ENCODE measurements at places on chromosomes 2 and 18.
A peak's percentile ranks its signal among the peaks of the same experiment; 100 is the strongest.

GRCh38 chr2:199850718-199851500 lies at the start of gene FTCDNL1:
Gene FTCDNL1, minus strand, starts transcription at chr2:199851192. Its CDS starts 2,230 bp downstream, at chr2:199848962.
- no peak for DNase-seq

DNA sequence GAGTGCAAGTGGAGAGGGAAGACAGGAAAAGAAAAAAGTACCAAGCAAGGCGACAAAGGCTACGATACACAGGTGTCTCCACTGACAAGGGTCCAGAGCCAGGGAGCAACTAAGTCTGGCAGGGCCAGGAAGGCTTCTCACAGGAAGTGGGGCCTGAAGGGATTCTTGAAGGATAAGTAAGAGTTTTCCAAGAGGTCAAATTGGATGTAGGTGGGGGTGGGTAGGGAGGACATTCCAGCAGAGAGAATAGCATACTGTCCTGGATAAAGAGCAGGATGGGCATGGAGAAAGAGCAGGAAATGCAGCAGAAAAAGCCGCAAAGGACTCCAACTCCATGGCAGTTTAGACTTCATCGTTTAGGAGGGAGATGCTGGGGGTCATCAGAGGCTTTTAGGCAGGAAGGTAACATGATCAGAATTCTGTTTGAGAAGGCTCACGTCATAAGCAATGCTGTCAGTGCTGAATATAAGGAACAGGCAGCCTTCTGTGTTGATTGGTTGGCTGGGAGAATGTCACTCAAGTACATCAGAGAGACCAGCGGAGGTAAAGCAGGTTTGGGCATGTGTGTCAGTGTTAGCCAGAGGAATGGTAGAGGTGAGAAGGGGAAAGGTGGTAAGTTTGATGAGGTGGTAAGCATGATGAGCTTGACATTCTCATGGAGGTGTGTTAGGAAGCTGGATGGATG lies 35.1 kb downstream of the ARHGAP25 start:
- no peak for DNase-seq

DNA sequence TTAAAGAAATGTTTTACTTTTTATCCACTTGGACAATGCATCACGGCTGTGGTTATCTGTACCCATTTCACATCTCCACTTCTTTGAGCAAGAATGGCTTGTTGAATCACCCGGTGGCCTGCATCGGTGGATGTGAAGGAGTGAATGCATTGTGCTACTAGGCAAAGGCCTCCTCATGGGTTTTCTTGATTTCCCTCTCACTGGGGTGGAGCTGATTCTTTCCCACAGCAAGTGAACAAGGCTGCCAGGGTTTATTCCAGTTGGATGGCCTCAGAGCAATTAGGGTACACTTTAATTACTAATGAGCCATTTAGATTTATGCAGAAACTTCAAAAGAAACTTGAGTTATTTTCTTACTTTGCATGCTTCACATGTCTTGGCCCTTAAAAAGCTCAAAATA lies 387.1 kb downstream of the RND3 start:
- no peak for DNase-seq

DNA sequence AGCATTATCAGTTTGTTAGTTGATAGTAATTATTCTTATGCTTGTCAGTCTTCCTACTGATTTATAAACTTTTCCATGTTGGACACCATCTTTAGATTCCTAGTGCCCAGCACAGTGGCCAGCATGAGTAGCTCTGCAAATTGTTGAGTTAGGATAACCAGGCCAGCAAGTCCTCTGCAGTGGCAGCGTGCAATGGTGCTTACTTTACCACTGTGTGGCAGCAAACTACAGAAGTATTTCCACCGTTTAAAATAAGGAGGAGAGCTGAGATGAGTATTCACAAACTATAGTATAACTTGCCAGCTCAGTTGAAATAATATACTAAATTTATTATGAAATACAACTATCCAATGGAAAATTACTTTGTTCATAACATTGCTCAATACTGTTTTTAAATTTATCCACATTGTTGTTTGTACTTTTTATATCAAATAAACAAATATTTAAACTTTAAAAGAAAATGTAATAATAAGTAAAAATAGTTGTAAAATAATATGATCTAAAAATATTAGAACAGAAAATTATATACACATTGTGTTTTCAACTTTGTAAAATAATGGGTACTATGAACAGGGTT lies 9.3 kb upstream of the THADA start:
- DNase-seq, result no peak

DNA sequence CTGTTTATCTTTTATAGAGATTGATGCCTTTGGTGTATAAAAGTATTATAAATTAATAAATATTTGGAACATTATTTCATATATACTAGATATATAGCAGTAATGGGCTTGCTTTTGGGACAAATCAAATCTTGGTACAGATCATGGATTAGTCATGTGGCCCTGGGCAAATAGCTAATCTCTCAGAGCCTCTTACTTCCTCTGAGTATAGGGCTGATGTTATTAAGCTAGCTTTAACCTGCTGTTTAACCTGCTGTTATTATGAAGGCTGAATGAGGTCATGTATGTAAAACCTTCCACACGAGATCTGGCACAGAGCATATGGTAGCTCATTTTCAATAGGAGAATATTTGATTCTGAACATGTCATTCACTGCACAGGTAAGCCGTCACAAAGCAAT lies 5.7 kb downstream of the ITGB6 start:
- DNase-seq, result no peak

DNA sequence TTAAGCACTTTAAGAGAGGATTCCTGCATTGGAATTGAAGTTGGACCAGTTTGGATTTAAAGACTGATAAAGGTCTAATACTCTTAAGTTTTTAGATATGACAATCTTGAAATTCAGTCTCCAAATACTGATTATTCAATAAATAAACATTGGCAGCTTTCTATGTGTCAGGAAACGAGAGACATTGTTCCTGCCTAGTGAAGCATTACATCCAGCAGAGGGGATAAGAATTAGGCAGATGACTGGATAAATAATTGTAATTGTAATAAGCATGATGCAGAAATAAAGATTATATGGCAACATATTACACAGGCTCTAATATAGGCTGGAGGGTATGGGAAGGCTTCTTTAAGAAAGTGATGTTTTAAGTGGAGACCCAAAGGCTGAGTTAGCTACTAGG lies 226.5 kb upstream of the MMADHC start:
- no peak for DNase-seq

DNA sequence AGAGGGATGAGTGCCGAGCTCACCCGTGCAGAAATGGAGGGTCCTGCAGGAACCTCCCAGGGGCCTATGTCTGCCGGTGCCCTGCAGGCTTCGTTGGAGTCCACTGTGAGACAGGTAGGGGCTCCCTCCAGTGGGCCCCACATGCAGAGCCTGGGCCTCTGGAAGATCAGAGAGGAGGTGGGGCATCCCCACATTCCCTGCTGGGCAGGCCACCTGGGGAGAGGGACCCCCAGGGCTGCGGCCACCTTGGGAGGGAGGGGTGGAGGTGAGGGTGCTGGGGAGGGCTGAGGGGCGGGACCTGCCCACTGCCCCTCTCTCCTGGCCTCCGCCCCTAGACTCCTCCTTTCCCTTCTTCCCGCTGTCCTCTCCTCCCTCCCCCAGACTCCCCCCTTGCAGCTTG lies 38.5 kb downstream of the MTERF4 start:
- no peak for DNase-seq

DNA sequence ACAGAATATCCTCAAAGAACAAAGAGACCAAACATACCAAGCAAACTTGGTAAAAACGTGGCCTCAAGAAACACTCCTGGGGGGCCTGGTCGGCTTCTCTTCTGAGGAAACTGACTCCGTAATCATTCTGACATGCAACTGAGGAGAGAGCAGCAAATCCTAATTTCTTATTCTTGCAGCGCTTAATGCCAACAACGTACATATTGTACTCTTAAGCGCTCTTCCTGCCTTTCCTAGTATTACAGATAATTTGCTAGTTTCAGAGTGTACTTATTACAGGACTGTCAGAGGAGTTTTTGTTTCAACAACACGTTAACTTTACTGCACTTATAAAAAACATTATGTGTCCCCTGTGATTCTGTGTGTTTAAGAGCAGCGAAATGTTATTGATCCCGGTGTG lies 64.9 kb downstream of the ZNF521 start:
- DNase-seq, result no peak

GRCh38 chr2:160402501-160402900 lies 91.1 kb downstream of the RBMS1 start:
- DNase-seq, result no peak

DNA sequence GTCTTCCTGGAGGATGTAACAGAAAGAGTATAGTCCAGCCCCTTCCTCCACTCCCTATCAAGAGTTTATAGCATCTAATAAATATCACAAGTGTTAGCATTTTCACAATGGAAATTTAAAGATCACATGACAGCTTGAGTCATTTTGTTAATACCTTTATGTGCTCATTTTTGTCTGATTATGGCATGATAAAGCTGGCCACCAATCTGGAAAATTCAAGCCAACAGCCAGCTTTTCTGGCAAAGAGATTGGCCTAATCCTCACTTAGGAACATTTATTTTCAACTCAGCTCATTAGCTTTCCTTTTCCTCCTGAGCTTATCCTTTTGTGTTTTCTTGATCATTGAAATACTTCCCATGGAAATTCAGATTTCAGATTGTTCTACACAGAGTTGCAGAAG lies 262.9 kb upstream of the RBMS1 start:
- no peak for DNase-seq

DNA sequence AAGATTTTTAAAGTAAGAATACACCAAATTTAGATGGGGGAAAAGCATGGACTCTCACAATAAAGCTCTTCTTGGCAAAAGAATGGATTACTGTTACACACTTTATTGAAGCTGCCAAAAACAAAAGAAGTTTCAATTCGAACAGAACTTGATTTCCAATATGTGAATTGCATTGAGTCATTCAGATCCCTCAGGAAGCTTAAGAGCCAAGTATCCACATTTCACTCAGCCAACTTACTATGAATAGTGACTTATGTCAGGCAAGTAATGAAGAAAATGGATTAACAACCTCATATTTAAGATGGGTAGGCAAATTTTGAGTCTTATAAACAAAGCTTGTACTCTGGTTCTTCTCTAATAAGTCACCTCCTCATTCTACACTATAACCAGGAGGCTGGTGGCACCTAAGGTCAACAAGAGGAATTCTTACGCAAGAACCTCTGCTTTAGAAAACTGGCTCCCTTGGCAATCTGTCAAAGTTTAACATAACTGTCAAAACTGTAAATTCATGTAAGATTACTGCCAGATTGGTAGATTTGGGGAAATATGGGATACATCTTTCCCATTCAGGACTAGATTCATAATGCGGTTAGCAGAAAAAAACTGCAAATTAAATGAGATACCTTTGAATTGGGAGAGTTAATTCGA lies 6.0 kb downstream of the HADHA start:
- DNase-seq, result no peak

GRCh38 chr2:144522176-144522896 lies 2.4 kb upstream of the ZEB2 start:
- DNase-seq, result no peak

GRCh38 chr2:58449286-58450010 lies 208.3 kb upstream of the FANCL start:
- DNase-seq, result no peak

DNA sequence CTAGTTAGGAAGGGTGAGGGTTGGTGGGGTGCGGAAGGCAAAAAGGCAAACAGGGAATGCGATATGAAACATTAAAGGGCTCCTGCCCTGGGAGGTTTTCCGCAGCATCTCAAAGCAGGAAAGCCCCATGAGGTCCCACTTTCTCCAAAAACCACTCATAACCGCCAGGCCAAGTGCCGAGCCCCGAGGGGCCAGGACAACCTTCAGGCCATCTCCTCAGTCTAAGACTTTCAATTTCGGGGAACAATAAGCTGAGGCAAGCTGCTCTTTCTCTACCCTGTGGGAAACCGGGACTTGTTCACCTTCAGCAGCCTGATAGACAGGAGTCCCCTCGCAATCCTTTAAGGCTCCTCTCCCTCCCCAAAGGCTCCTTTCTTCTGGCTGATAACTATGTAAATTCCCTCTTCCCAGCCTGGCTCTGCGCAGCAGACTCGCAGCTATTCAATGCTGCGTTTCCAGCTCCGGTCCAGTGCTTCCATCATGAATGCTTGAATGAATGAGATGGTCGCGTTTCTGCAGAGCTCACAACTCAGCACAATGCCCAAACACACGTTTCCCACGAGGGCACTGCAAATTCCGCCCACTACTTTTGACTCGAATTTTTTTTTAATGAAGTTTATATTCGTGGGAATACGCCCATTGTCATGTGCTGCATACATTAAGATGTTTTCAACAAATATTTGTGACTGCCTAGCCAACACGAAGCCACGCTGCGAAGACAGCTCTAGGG lies 1.4 kb downstream of the LAMA1 start:
- no peak for DNase-seq

DNA sequence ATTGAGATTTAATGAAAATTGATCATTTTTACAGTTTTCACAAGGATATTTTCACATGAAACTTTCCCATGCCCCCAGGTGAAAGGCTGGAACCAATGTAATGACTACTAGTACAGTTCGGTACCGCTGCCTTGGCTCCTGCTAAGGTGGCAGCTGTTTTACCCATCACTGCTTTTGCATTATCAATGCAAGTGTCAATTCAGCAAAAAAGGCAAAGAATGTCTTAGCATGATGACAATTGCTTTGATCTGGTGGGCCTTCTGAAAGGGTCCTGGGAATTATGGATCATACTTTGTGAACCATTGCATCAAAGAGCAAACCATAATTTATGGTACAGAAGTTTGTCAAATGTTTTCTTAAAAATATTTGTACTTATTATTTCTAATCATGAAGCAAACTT lies 107.2 kb downstream of the KYNU start:
- no peak for DNase-seq

GRCh38 chr2:114436329-114436728 lies 6.1 kb upstream of the DPP10 start:
- no peak for DNase-seq

DNA sequence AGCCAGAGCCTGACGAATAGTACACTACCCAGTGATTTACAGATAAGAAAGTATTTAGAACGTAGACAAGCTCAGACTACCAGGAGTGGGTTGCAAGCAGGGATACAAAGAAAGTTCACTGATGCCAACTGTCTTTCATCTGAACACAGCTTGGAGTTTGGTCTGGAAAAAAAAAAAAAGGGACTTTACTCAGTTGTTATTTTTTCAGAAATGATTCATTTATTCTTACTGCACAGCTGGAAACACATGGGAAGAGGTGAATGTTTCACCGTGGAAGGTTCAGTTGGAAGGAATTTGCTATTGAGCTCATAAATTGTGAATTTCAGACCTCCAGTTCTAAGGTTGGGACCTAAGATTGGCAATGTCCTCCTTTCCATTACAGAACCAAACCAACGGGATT lies 259.7 kb downstream of the ETAA1 start:
- no peak for DNase-seq

DNA sequence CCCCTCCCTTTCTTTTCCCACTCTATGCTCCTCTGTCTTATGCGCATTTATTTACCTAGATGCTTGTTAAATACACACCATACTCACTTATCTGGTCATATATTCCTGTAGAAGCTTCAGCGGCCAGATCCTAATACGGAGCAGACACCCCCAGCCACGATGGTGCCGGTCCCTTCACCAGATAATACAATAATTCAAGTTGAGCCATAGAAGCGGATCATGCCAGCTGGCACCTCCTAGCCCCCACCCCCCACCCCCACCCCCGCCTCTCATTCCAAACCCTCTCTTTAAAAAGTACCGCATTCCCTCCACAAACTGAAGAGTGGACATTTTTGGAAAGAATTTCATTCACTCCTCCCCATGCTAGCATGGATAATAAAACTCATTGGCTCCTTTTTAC lies 95.2 kb downstream of the BIN1 start:
- DNase-seq, result peak; percentile 80
